Stimulated activated CD4-positive, alpha-beta T cell treated with anti-CD3 and anti-CD28 coated beads, TNF-alpha, amount 100 ng/mL, for 4 hours (primary cell): ENCODE measurements at places on chromosomes 1 and 21.
A peak's percentile ranks its signal among the peaks of the same experiment; 100 is the strongest.

GRCh38 chr1:160129558-160129957, 14.0 kb downstream of the ATP1A2 start:
- DNase-seq: no peak

GRCh38 chr1:185426848-185427247, 109.8 kb upstream of the IVNS1ABP start:
- no peak for DNase-seq

DNA sequence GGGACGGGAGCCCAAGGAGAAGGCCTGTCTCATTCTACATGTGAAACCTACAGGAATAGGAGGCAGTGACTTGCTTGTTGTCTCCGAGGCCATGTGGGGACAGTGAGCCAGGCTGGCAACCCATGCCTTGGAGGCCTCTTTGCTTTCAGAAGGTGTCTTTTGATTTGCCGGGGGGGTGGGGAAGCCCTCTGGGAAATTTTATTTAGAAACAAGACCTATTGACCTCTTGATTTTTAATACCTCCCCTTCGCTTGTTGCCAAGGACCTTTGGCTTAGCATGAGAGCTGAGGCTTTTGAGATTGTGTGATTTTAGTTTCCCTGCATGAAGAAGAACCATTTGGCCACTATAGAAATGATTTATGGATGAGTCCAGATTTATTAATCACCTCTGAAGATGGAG, 4.1 kb downstream of the ARMH1 start:
- no peak for DNase-seq

GRCh38 chr1:55483523-55483922, 268.4 kb upstream of the USP24 start:
- no peak for DNase-seq

GRCh38 chr1:59128784-59129227, 168.1 kb upstream of the FGGY start:
- DNase-seq: no peak

DNA sequence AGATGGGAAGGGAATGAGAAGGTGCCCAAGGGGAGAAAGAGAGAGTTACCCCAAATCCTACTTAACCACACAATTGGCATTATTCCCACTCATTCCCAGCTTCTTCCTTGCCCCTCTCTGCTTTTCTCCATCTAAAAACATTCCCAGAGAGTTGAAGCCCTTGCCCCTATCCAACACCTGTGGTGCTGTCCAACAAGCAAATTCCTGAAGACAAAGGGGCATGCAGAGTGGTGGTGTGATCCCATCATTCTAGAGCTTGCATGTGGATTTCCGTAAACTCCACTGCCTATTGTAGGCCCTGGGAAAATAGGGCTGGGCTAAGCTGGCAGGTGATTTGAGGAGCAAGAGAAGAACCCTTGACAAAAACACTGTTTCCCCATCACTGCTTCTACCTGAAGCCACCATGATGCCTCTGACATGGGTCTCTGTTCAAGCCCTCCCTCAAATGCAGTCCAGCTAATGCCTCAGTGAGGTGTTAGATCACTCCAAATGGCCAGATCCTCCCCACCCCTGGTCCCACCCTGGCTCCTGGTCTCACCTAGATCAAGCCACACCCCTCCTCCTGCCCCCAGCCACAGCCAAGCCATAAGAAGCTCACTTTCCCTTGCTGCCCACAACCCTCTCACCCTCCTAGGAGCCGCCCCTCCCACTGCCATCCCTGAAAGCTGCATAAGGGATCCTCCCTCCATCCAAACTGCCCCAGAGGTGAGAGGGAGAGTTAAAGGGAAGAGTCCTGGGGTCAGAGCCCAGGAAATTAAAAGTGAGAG, 29.5 kb downstream of the SYT2 start:
- DNase-seq: no peak

GRCh38 chr1:2044510-2045319, 5.5 kb upstream of the PRKCZ start:
- DNase-seq: peak; percentile 61

GRCh38 chr1:187504779-187505178, 676.0 kb downstream of the PLA2G4A start:
- DNase-seq: no peak

DNA sequence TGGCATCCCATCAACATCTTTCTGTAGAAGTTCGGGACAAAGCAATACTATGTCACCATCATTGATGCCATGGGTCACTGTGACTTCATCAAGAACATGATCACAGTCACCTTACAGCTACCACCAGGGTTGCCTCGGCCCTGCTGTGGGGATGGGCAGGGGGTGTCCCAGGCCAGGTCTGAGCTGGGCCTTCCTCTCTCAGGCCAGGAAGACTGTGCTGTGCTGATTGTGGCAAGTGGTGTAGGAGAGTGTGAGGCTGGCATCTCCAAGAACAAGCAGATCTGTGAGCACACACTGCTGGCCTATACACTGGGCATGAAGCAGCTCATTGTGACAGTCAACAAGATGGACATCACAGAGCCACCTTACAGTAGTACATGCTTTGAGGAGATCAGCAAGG, 20.9 kb upstream of the RPL11 start:
- DNase-seq: no peak

GRCh38 chr1:79369091-79369490, 362.6 kb upstream of the ADGRL4 start:
- DNase-seq: no peak

DNA sequence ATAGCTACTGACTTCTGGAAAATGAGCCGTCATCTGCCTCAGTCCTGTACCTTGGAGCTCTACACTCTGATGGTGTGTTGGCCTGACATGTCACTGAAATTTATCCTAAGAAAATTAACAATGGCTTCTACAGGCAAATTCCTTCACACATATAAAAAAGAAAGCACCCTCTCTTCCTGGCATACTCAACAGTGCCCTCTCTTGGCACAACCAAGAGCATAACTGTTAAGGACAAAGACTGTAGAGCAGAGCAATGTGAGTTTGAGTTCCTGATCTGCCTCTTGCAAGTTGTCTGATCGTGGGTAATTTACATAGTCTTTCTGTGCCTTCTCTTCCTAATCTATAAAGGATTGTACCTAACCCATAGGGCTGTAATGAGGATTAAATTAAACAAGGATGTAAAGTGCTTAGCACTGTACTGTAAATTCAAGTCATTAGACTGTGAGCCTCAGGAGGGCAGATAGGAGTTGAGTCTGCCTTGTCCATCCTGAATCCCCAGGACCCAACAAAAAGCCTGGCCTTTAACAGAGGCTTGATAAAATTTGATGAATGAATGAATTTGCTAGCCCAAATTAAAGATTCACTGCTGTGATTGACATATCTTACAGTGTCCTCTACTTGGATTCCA, 83.5 kb downstream of the SYF2 start:
- DNase-seq: no peak

- DNase-seq: no peak
These were observed 68.9 kb upstream of the DMRTA2 start for GRCh38 chr1:50492142-50492541.

DNA sequence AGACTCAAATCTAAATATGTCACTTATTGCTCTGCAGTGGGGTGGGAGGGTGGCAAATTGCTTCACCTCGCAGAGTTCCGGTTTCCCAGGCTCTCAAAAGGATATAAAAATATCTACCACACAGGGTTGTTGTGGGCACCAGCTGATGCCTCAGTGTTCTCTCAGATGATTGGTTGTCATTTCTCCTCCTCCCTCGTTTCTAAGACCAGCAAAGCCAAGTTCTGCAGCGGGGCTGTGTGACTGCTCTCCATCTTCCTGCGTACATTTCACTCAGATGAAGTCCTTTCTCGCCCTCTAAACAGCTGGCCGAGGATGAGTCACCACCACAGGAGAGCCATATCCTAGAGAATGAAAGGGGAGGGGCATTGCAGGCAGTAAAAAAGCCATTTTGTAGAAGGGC, 35.0 kb upstream of the VWA5B1 start:
- DNase-seq: no peak

GRCh38 chr1:52385376-52385775, 18.8 kb downstream of the ORC1 start:
- DNase-seq: no peak

DNA sequence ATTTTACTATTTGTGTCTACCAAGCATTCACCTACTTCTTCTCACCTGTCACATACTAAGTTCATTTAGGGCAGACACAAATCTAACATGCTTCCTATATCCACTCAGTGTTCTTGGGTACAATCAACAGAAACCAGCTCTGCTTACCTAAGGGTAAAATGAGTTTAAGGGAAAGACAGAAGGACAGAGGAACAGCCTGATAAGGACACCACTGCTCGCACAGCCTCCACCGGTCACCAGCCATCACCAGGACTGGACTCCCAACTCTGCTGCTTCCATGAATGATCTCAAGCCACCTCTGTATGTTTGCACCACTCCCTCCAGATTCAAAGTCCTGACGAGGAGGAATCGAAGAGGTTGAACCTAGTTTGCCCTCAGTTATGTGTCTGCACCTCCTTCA, 72.4 kb downstream of the JAK1 start:
- no peak for DNase-seq

DNA sequence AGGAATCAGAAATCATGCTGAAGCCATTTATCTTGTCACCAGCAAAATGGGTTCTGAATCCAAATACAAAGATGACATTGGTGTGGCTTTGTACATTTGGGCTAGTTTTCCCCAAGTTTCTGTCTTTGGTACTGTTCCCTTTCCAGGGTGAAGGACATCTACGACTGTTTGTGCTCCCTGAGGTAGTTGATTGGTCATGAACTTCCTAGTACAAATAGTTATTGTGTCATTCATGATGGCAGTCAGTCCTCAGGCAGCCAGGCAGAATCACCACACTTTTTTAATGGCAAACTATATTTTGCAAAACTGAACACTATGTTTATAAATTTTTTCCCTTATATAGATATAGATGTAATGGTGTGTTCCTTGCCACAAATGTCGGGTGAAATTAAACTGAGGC, 46.0 kb downstream of the CEP350 start:
- DNase-seq: no peak
